ENCODE measurements at places on chromosomes 4 and X. TPM values are rescaled to one million over a fixed set of nuclear protein-coding genes. Genes with fewer than 3 reads are reported as not detected.

Gene BEX2
- 0.29 TPM for total RNA-seq

Gene SHROOM2
- total RNA-seq: 14.1 TPM

Gene TLR7
- not detected for total RNA-seq

Gene CD40LG
- not detected for total RNA-seq

Gene VCX3A
- total RNA-seq: not detected

Gene SOD3
- total RNA-seq: not detected

Gene RBM47
- total RNA-seq: 0.22 TPM

Gene FGB
- not detected for total RNA-seq

Gene CT55
- total RNA-seq: not detected

Gene RPL10
- 2,767 TPM for total RNA-seq

Gene RRH
- total RNA-seq: 0.22 TPM

Gene TMEM144
- total RNA-seq: 14.9 TPM

Gene SLC6A14
- total RNA-seq: not detected

Gene FAM114A1
- total RNA-seq: 162 TPM

Gene CABS1
- total RNA-seq: not detected

Gene MAGED4
- 7.0 TPM for total RNA-seq

Gene ANOS1
- 2.3 TPM for total RNA-seq

Gene MAGEE1
- total RNA-seq: 1.5 TPM

Gene CLNK
- total RNA-seq: not detected

Gene CDS1
- total RNA-seq: 0.07 TPM

Gene HSD17B13
- total RNA-seq: 0.13 TPM

Gene NAP1L3
- total RNA-seq: 1.2 TPM

Gene GCNA
- total RNA-seq: 1.9 TPM

Gene DRP2
- 0.80 TPM for total RNA-seq

Gene COQ2
- total RNA-seq: 27.8 TPM

Gene TCEAL2
- not detected for total RNA-seq

Gene SLITRK4
- total RNA-seq: 64.4 TPM

Gene OCRL
- 22.2 TPM for total RNA-seq

Gene DLG3
- 2.4 TPM for total RNA-seq

Gene TGIF2LX
- total RNA-seq: not detected

Gene FOXR2
- not detected for total RNA-seq

Gene MTMR8
- 2.1 TPM for total RNA-seq

Gene GAGE2A
- total RNA-seq: not detected

Gene G3BP2
- total RNA-seq: 300 TPM

Gene SHROOM4
- 54.1 TPM for total RNA-seq

Gene IL13RA1
- 57.3 TPM for total RNA-seq

Gene NOCT
- 28.2 TPM for total RNA-seq

Gene CCDC158
- total RNA-seq: not detected

Gene MAGEA1
- total RNA-seq: not detected

Gene NRK
- 5.3 TPM for total RNA-seq

Gene UCP1
- total RNA-seq: not detected

Gene TCEAL3
- total RNA-seq: 9.8 TPM

Gene DUSP9
- total RNA-seq: 0.29 TPM

Gene AREG
- total RNA-seq: not detected
